Stimulated activated CD8-positive, alpha-beta memory T cell treated with anti-CD3 and anti-CD28 coated beads, Interleukin-15, amount 100 ng/mL, for 48 hours (primary cell): ENCODE measurements at places on chromosomes 6 and 20.

DNA sequence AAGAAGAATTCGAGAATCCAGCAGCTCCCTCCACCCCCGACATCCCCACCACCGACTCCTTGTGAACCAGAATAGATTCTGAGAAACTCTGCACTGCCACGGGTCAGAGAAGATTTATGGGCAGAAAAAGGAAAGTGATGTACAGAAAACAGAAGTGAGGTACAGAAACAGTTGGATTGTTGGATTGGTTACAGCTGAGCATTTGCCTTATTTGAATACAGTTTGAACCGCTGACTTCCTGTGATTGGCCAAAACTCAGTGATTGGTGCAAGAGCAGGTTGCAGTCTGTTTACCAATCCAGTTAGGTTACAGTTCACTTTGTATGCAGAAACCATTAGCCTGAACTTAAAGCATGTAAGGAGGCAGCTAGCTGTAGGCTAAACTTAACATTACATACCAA, 131.2 kb upstream of the HDDC2 start:
- DNase-seq: no peak

DNA sequence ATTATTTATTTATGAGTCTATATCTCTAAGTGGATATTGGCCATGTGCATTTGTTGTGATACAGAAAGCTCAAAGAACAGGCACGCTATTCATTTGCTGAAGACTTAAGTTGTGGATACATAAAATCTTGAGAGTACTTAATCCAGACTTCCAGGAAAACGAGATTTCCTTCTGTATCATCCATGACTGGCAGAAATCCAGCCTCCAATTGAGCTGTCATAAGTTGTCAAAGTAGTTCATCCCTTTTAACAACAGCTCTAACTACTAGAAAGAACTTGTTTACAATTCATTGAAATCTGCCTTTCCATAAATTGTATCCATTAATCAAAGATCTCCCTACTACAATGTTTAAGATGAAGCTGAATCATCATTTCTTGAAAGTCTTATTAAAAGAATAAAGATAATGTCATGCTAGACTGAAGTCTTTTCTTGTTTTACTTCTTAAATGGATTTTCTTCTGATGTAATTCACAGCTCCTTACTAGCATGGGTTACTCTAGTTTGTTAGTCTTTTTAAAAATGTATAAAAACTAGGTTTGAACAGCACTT, 447.3 kb upstream of the CITED2 start:
- DNase-seq: no peak

- no peak for DNase-seq
Measured at GRCh38 chr20:56634307-56634706, 5.2 kb downstream of the TFAP2C start.

- DNase-seq: no peak
Measured at GRCh38 chr6:113610377-113610988, 246.7 kb upstream of the MARCKS start.

- peak; percentile 10 for DNase-seq
Measured at GRCh38 chr20:38692436-38693411, 31.6 kb upstream of the SLC32A1 start.

DNA sequence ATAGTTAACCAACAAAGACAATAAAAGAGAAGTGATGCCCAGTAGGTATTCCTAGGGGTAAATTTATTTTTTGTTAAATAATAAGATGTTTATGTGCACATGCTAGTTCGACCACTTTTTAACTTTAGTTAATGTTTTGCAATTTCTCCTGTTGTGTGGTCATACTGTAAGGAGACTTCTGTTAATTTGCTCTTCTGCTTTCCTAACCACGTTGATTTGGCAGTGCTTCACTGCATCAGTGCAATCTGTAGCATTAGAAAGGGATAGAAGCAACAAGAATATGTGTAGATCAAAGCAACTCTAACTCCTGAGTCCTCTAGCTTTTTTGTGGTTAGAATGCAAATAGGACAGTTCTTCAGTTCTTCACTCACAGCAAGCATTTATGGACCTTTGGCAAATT, 13.9 kb downstream of the MYB start:
- DNase-seq: no peak

DNA sequence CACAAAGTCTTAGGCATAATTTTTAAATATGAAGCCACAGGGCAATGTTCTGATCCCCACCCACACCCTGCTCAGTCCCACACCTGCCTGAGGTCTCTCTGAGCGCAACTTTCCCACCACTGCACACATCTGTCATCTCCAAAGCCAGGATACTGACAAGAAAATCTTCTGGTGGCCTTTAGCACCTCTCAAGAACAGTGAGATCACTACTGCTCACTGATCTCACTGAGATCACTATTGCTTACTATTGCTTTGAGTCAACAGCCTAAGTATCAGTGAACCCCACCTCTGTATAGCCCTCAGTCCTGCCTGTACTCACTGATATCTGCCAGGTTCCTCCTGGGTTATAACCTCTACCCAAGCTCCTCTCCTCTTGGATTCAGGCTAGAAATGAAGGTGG, 6.4 kb downstream of the TNFRSF21 start:
- no peak for DNase-seq

- no peak for DNase-seq
Measured at GRCh38 chr6:53892707-53893106, 97.9 kb downstream of the LRRC1 start.

DNA sequence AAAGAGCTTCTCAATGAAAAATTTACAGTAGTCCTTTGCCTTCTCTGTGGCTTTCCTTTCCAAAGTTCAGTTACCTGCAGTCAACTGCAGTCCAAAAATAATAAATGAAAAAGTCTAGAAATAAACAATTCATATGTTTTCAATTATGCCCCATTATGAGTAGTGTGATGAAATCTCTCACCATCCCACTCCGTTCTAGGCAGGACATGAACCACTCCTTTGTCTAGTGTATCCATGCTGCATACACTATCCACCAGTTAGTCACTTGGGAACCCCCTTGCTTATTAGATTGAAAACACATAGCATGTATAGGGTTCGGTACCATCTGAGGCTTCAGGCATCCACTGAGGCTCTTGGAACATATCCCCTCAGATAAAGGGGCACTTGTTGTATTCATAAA, 80.6 kb upstream of the EYA4 start:
- DNase-seq: no peak

GRCh38 chr6:3893487-3893886, 44.3 kb downstream of the FAM50B start:
- no peak for DNase-seq

DNA sequence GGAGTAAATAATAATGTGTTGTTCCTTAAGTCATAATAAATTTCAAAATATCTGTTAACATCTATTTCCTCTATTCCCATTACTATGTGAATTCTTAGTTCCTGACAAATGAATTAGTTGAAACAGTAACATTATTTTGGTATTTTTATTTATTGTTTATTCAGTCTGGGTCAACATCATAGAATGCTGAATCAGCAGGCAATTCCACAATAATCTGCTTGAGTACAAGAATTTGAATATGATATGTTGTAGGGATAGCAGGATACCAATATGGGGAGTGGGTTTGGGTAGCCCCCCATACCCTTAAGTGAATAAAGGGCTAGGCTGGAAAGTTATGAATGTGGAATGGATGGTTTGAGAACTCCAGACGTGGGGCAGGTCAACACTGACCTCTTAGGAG, 373.2 kb upstream of the CHD6 start:
- DNase-seq: no peak

DNA sequence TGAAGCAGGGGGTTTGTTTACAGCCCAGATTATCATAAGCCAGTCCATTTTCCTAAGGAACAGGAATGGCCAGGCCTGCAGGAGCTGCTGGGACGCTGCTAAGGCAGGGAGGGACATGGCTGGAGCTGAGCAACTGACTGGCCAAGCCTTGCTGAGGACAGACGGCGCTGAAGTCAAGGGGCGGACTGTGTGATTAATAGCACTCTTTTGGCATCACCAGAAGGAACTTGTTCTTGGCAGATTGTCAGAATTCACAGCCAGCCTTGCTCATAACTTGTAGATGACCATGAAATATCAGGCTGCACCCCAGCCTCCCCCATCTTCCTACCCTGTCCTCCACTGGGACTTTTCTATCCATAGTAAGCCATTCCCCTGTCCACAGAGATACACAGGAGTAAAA, 218.8 kb upstream of the RNF24 start:
- DNase-seq: no peak

GRCh38 chr6:72972579-72972978, 252.7 kb downstream of the KHDC1L start:
- no peak for DNase-seq

GRCh38 chr20:37238426-37238825, 23.2 kb downstream of the GHRH start:
- no peak for DNase-seq

- DNase-seq: no peak
Measured at GRCh38 chr6:25360621-25361020, 81.4 kb downstream of the CARMIL1 start.

DNA sequence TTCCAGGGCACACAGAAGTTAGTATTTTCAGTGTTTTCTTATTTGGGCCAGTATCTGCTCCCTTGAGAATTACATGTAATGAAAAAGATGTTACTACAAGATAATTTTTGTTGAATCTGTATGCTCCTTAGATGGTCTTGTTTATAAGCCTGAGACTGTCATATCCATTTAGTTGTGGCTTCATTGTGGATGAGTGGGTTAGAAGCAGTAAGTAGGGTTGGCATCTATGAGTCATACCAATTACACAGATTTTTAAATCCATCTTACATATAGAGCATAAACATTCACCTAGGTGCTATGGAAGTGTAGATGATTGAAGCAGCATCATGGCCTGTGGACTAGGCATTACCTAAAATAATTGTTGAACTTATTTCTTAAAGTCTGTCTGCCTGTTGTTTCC, 13.5 kb upstream of the BAG2 start:
- DNase-seq: no peak
